ENCODE measurements at places on chromosomes 2 and 18.

DNA sequence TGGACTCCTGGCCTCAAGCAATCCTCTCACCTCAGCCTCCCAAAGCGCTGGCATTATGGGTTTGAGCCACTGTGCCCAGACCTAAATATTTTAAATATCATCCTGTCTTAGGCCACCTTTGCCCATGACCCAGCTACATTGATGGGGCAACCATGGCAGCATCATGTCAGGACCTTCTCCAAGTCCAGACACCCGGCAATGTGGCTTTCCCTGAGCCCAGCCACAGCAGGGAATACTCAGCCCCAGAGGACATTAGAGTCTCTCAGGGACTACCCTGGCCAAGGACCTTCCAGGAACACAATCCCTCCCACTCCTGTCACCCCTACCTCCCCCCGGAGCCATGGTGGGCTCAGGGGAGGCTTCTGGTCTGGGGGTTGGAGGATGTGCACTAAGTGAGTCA lies 72.8 kb downstream of the SMAD7 start:
- DNase-seq: no peak

- peak; percentile 35 for DNase-seq
Measured at GRCh38 chr2:160087854-160088745, 25.7 kb upstream of the PLA2R1 start.

DNA sequence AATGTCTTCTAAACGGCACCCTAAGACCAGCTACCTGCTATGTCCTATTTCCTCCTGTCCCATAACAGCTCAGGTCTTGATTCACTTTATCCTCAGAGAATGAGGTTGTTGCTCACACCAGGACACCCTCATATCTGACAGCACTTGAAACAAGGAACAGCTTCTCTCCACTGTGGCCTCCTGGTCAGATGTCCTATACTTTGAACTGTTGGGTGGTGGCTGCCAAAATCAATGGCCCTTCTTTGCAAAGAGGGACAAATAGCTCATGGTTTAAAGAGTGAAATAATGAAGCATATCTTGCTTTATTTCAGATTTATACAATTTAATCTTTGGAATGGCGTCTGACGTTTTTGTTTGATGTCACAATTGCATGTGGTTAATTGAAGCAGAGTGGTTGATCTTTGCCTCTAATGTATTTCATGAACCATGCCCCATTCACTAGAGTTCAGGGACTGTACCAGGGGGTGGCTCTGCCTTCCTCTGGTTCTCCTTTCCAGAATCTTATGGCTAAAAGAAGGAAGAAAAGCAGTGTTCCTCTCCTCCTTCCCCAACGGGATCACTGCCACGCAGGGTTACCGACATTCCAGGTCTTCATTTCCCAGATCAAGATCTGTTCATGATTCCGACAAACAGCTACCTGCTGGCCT lies 24.1 kb upstream of the ZCCHC2 start:
- DNase-seq: no peak

- DNase-seq: no peak
Measured at GRCh38 chr18:10878703-10879102, 270.7 kb downstream of the PIEZO2 start.

DNA sequence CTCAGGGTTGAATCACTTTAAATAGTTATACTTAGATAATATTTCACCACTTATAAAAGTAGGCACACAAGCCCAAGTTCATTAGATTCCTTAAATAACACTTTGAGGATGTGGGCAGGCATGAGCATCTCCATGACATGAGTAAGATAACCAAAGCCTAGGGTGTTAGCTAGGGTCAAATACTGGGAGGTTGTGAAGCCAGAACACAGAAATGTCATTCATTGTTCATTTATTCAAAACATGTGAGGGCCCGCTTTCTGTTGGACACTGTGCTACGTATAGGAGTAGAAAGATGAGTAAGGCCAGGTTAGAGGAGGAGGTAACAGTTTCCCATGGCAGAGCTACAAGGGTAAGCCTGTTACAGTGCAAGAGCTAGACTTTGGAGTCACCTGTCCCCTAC lies 93.5 kb upstream of the NEDD4L start:
- no peak for DNase-seq

GRCh38 chr2:1350111-1350510 lies 63.2 kb upstream of the TPO start:
- no peak for DNase-seq

GRCh38 chr2:3472966-3473365 lies 46.4 kb downstream of the ADI1 start:
- no peak for DNase-seq

- no peak for DNase-seq
Measured at GRCh38 chr2:48075631-48076030, 169.3 kb upstream of the FBXO11 start.

DNA sequence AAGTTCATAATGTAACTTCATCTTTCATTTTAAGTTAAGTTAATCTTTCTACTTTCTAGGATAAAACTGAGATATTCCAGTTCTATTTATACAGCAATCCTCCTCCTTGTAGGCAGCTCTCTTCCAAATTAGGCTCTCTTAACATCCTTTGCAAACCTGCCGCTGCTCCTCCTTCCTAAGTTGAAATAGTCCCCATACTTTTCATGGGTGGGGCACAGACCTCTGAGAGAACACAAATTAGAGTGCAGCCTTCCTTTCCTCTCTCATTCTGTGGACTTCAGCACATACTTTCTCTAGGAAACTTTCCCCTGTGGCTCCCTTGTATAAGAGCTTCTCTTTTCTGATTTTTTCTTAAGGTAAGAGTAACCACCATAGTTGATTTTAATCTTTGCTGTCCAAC lies 28.3 kb downstream of the TWSG1 start:
- no peak for DNase-seq
